ENCODE measurements at places on chromosomes 4 and X. TPM values are rescaled to one million over a fixed set of nuclear protein-coding genes. Genes with fewer than 3 reads are reported as not detected.

PWWP3B gene
- polyA plus RNA-seq: not detected

DNA sequence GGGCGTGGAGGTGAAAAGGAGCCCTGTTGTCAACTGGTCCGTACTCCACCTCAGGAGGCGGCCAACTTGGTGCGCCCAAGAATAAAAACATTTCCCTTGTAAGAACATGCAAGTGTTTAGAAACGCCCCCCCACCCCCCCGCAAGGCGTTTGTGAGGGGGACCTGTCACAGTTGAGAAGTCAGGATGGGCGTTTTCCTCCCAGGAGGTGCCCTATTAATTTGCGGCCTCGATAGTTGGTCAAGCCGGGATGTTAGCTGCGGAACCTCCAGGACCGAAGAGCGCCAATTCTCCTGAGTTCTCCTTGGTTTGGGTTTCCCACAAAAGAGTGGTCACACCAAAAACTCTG lies 651 bp upstream of the SAP30 start:
- peaks cover 1% of the 10 kb centered on the region for H3K36me3 ChIP-seq
- peaks cover 18% of the 10 kb centered on the region for H3K4me1 ChIP-seq
- H3K27ac ChIP-seq: peak overlapping the region; percentile 94
- peak overlapping the region; percentile 92 for H3K4me3 ChIP-seq
- DNase-seq: peak; percentile 31

XAGE2 gene
- 0.13 TPM for polyA plus RNA-seq

ANK2 gene
- 1.5 TPM for polyA plus RNA-seq

PNCK gene
- polyA plus RNA-seq: 2.5 TPM

DNA sequence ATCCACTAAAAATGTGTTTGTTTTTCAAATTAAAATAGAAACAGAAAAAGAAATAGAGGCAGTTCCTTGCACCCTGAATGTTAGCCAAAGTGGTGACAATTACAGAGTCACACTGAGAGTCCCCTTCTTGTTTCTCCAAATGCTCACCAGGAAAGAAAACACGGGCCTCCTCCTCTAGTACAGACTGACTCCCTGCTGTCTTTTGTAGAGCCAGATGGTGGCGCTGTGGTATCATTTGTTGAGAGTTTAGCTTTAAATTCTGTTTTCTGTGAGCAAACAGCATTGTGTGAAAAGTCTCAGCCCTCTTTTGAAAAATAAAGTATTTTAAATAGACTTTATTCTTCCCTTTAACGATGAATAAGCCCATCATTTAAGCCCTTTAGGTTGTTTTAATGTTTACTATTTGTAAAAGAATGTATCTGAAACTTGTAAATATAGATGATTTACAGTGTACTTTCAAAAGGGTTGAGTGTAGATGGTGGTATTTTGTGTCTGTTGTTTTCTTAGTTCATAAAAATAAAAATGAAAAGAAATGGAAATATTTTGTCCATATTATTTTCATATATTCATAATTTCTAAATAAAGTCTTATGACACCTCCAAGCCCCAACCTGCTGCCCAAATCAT lies 36.9 kb upstream of the ATOH1 start:
- H3K27me3 ChIP-seq: peaks cover 7% of the 10 kb centered on the region
- H3K36me3 ChIP-seq: no peaks in the 10 kb centered on the region
- DNase-seq: peak; percentile 59
- H3K4me3 ChIP-seq: no peak overlapping the region
- no peaks in the 10 kb centered on the region for H3K4me1 ChIP-seq

DNA sequence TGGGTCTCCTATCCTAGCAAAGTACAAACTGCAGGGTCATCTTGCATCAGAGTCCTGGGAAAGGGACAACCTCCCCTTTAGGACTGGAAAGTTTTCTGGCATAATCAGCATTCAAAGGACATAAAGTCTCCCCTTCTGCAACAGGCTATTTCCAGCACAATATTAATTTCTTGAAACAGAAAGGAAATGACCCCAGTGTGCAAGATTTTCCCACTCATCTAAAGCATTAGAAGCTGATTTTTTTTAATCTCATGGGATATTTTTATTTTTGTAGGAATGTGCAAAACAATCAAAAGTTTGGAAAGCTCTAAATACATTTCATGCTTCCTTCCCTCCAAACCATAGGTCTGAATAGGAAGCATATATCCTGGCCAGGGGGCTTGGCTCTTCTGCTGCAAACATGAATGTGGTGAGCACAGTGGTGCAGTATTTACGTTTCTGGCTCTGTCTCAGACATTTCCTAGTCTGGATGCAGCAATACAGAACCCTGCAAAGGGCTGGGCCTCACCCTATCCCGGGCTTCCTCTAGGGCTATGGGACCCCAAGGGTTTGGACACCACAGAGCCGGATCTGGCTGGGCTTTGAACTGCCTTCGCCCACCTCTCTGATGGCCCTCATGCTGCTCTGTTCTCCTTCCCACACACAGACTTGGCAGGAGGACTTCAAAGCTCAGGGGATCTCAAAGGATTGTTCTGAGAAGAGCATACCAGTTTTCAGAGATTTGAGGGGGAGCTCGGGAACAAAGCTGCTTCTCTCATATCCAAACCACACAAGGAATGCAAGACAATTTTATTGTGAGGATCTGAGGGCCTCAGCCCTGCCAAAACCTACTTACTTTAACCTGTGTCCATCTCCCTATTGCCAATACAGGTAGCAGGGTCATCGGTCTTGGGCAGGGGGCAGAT lies 64.9 kb downstream of the POLR2B start:
- H3K27ac ChIP-seq: peak overlapping the region; percentile 75
- no peaks in the 10 kb centered on the region for H3K36me3 ChIP-seq
- no peak overlapping the region for H3K4me3 ChIP-seq
- peaks cover 11% of the 10 kb centered on the region for H3K4me1 ChIP-seq
- DNase-seq: no peak

NXT2 gene
- polyA plus RNA-seq: 26.6 TPM

- H3K4me1 ChIP-seq: no peaks in the 10 kb centered on the region
- H3K36me3 ChIP-seq: no peaks in the 10 kb centered on the region
- no peak overlapping the region for H3K27ac ChIP-seq
Measured at GRCh38 chr4:165922747-165923146, 49.7 kb downstream of the TLL1 start.

GRCh38 chr4:168892475-168892874 lies 117.6 kb downstream of the CBR4 start:
- no peak for DNase-seq
- H3K27me3 ChIP-seq: no peaks in the 10 kb centered on the region
- H3K4me1 ChIP-seq: peaks cover 2% of the 10 kb centered on the region

- DNase-seq: no peak
- H3K27me3 ChIP-seq: no peaks in the 10 kb centered on the region
- no peak overlapping the region for H3K4me3 ChIP-seq
- no peak overlapping the region for H3K27ac ChIP-seq
- H3K4me1 ChIP-seq: peaks cover 11% of the 10 kb centered on the region
- H3K36me3 ChIP-seq: no peaks in the 10 kb centered on the region
Measured at GRCh38 chr4:105210916-105211315, 64.2 kb downstream of the TET2 start.

DNA sequence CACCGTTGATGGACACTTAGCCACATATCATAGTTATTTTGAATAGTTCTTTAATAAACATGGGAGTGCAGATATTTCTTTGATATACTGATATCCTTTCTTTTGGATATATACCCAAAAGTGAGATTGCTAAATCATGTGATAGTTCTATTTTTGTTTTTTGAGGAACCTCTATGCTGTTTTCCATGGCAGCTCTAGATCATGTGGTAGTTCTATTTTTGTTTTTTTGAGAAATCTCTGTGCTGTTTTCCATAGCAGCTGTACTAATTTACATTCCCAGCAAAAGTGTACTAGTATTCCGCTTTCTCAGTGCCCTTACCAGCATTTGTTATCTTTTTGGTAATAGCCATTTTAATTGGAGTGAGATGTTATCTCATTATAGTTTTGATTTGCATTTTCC lies 3.6 kb downstream of the SH3BGRL start:
- H3K4me3 ChIP-seq: no peak overlapping the region
- H3K36me3 ChIP-seq: no peaks in the 10 kb centered on the region
- no peaks in the 10 kb centered on the region for H3K27me3 ChIP-seq

GRCh38 chr4:89769856-89770255 lies 67.1 kb downstream of the SNCA start:
- no peaks in the 10 kb centered on the region for H3K36me3 ChIP-seq
- DNase-seq: no peak
- H3K4me1 ChIP-seq: no peaks in the 10 kb centered on the region
- H3K27ac ChIP-seq: no peak overlapping the region
- H3K27me3 ChIP-seq: no peaks in the 10 kb centered on the region

DNA sequence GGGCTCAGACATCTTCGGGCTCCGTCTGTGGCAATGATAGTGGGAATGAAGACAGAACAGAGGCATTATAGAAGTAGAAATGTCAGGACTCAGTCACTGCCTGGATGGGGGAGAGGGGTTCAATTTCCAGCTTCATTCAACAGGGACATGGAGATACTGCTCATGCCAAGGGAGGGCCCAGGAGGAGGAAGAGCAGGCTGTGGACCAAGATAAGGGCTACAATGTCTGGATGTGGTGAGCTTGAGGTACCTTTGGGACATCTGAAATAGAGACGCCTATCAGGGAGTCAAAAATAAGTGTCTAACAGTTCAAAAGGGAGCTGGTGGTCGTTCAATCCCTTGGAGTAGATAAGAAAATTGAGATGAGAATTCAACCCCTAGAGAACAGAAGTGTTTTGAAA lies 34.5 kb downstream of the ELF4 start:
- H3K36me3 ChIP-seq: no peaks in the 10 kb centered on the region
- peaks cover 7% of the 10 kb centered on the region for H3K27me3 ChIP-seq
- no peak overlapping the region for H3K4me3 ChIP-seq
- no peak overlapping the region for H3K27ac ChIP-seq

DNA sequence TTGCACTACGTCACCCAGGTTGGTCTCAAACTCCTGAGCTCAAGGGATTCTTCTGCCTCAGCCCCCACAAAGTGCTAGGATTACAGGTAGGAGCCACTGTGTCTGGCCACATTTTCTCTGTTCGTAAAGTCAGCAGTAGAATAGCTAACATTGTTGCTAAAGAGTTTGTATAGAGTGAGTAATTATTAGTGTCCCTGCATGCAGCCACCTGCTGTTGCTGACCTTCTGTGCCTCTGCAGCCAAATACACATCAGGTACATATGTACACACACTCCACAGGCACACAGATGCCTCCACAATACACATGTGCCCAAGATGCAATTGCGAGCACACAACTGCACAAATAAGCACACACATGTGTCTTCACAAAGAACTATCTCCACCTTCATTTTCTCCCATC lies 10.9 kb downstream of the DRD5 start:
- H3K4me1 ChIP-seq: no peaks in the 10 kb centered on the region
- H3K27ac ChIP-seq: no peak overlapping the region
- DNase-seq: no peak
- H3K36me3 ChIP-seq: no peaks in the 10 kb centered on the region

ZGRF1 gene
- 2.4 TPM for polyA plus RNA-seq

PDE6B gene
- polyA plus RNA-seq: 1.5 TPM

Measured in SK-N-SH (cell line).